ENCODE measurements at places on chromosomes 2 and 18.

DNA sequence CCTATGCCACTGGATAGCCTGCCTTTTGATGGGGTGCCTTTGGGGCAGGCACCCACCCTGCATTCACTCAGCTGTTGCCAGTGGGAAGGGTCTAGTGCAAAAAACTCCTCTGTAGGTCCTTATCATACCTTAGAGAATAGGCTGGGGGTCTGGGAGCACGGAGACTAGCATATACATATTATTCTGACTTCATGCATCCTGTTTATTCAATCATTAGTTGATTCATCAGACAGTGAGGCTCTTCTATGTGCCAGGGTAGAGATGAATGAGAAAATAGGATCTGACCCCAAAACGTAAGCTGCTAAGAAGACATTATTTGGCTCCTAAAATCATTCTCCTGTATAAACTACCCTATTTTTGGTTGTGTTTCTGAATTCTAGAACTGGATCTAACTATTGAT lies 153.3 kb downstream of the TPGS2 start:
- no peak for DNase-seq

GRCh38 chr2:109098251-109098920 lies 30.6 kb upstream of the SH3RF3 start:
- DNase-seq, result no peak

DNA sequence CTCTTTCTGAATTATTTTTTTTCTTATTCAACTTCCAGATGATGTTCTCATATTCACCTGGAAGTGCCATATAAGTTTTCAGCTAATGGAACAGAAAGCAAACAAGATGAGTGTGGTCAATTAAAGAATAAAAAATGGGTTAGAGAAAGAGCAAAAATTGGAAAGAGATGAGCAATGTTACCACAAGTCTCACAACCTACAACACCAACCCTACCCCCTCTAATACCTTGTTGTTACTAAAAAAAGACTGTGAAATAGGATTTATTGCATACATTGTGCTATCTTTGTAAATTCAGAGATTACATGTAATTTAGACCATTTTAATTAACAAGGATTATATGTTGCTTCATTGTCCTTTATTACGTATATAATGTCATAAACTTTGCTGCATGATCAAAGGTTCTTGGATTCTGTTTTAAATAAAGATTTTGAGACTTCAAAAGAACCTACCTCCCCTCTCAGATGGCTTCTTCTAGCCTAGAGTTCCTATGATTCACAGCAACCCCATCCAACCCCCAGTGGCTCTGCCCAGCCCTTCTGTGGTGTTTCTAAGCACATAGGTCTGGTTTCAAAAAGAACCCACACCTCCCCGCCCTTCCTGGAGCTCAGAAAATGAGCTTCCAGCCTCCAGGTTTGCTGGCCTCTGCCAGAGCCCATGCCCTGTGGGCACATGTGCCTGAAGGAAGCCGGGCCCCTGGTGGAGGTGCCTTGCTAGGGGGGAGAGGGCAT lies 24.7 kb downstream of the LGALSL start:
- DNase-seq, result no peak

GRCh38 chr2:6580982-6581381 lies 284.7 kb downstream of the CMPK2 start:
- no peak for DNase-seq

DNA sequence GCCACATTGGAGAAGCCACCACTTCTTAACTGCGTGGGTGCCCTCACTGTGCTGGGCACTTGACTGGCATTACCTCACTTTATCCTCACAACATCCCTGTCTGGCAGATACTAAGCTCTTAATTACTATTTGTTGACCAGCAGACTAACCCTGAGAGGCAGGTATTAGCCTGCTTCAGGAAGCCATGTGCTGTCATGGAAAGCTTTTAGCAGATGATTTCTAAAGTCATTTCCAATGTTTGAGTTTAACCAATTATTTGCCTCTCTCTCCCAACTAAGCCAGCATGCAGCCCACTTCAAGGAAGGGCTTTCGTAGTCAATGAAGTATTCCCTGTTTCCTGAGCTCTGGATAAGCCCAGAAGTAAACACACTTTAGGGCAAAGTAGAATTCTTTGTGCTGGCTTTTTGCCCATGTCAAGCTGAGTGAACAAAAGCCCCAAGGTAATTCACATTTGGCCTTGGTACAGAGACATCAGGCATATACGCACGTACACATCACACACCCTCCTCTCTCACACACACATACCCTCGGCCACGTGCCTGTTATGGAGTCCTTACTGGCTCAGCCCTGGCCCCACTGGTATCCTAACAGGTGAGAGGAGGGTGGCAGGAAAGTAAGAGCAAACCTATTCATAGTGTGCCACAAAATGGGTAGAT lies 108.6 kb downstream of the C1D start:
- no peak for DNase-seq

GRCh38 chr2:164252568-164253287 lies 368.6 kb downstream of the GRB14 start:
- no peak for DNase-seq
